ENCODE measurements at places on chromosomes 6 and 20. TPM values are rescaled to one million over a fixed set of nuclear protein-coding genes. Genes with fewer than 3 reads are reported as not detected.

GRCh38 chr20:61546641-61547040 lies 294.6 kb downstream of the CDH4 start:
- no peak for DNase-seq

DNA sequence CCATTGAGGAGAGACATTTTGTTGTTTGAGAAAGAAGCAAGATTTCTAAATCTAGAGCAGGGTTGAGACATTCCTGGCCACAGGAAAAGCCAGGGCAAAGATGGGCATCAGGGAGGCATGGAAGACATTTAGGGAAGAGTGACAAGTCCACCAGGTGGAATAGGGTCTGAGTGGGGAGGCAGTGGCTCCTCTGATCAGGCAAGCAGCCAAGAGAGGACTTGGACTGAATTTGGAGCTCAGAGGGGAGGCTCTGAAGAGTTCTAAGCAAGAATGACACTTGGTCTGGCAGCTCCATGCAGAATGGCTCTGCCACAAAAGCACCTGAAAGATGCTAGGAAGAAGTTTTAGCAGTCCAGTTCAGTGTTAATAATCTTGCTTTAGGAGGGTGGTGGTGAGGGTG lies 120.8 kb downstream of the FYN start:
- no peak for DNase-seq

DNA sequence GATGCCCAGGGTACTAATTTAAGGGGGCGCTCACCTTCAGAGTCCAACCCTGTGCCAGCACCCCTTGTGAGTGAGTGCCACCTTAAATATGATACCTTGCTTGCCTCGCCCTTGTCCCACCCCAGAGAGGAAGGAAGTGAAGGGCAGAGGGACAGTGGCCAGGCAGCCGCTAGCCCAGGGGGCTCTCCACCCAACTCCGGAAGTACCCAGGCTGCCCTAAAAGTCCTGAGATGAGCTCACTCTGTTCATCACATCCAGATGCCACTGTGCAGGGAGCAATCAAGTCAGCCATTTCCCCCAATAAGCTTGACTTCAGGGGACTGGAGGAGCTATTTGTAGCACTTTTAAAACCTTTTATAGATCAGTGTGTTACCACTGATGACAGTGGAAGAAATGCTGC lies 25.0 kb upstream of the STX16 start:
- DNase-seq, result no peak

Gene ADTRP
- total RNA-seq, result not detected

Gene DUSP15
- 0.51 TPM for total RNA-seq

DNA sequence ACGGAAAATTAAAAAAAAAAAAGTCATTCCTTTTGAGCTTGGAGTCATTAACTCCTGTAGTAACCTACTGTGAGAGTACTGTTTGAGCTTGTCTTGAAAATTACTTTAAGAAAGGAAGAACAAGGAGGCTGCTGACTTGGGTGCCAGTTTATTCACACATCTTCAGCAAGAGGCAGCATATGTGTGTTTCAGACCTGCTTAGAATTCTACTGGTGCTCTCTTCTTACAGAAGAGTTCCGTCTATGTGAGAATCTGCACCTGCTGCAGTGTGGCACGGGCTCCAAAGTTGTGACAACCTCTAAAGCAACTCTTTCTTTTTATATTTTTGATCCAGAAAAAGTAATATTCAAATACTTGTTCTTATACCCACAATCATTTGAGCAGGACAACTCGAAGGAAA lies 117.4 kb upstream of the SOX4 start:
- no peak for DNase-seq

DNA sequence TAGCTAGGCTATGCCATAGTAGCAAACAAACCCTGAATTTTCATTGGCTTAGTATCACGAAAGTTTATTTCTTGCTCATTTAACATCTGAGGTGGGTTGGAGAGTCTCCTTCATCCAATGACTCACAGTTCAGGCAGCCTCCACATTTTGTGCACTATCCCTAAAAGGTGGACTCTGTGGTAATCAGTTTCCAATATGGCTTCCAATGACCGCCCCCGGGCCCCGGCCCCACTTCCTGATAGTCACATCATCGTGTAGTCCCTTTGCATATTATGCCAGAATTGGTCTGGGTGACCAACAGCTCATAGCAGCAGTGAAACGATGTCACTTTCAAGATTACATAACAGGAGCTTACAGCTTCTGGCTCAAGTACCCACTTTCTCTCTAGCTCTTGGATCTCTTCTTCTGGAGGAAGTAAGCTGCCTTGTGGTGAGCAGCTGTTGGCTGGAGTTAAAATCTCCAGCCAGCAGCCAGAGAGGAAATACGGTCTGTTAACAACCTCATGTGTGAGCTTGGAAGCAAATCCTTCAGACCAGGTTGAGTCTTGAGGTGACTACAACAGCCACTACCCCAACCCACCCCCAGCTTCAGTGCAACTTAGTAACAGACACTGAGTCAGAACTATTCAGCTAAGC lies 7.8 kb downstream of the HCRTR2 start:
- no peak for DNase-seq

GRCh38 chr6:168130168-168130696 lies 51.2 kb upstream of the FRMD1 start:
- no peak for DNase-seq

Gene MYLK2
- 144 TPM for total RNA-seq

DNA sequence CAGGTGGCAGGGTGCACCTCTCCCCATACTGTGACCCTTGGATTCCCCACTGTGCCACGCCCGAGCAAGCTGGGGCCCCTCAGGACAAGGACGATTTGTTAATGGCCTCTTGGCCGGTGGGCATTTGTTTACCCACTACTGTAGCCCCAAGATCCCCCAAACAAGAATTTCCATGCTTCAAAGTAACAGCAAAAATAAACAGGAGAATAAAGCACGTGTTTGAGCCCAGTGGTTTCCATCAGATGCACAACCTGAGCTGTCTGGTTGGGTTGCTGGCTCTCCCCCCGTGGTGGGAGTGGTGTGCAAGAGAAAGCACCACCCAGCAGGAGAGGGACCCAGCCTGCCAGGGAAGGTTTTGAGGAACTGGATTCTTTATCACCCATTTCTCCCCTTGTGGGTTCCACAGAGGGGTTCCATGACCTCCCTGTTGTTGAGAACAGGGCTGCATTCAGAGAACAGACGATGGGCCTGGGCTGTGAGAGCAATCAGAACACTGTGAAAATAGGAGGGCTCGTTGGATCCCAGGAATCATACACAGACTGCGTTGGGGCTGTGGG lies 4.8 kb downstream of the CD93 start:
- no peak for DNase-seq

GRCh38 chr6:16305246-16305725 lies 66.9 kb downstream of the GMPR start:
- no peak for DNase-seq

DNA sequence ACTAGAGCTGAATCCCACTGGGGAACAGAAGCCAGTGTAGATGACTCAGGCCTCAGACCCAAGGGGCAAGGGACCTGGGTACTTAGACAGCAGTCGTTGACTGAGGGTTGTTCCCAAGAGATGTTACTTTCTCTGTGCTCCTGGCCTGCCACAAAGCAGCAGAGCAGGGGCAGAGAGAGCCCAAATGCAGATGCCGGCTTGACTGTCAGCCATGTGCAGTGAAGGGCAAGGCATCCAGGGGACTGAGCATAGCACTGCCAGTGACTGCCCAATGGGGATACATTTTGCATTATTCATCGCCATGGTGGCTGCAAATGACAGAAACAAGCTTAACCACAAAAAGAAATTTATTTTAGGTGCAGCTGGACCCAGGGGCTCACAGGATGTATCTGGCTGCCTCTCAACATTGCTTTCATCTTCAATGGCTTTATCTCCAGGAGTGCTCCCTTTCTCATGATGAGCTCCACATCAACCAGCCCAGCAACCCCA lies 7.6 kb upstream of the TP53RK start:
- DNase-seq, result no peak

DNA sequence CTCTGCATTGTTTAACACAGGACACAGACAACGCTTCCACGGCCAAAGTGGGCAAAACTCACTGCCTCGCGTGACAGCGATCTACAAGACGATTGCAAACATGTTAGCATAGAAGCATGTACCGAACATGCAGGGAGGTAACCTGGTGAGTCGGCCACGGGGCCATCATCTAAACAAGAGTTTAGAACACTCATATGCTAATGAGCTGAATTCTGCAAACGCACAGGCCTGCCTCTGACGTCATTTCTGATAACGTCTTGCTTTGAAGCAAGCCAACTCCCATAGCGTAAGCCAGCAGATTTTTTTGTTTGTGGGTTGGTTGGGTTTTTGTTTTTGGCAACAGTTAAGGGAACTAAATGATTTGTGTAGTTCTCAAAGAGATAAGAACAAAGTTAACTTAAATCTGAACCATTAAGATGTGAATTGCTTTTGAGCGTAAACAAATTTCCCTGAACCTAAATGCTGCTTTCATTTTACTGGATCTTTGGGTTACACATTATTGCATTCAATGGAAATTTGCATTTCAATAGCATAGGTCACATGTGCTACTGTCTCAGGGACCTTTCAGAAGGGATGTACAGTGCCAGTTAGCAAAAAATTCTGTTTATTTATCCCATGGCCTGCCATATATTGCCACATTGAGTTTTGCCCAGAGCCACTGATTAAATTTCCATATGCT lies 184.5 kb upstream of the PDE10A start:
- DNase-seq, result no peak

GRCh38 chr6:161921602-161922395 lies 647.9 kb upstream of the AGPAT4 start:
- DNase-seq, result no peak

DNA sequence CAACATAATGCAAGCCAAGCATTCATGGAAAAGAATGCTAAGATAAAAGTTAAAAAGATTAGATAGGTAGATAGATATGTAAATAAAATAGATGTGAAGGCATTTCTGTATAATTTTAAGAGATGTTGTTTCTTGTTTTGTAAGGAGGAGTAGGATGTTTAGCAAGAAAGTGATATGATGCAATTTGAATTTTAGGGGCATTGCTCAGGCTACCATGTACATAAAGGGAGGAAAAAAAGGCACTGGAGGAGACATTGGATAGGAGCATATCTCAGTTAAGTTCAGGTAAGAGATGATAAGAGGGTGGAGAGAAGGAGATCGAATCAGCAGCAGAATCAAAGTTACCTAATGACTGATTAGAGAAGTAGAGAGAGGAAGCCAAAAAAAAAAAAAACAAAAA lies 194.7 kb downstream of the TENT5A start:
- DNase-seq, result no peak

DNA sequence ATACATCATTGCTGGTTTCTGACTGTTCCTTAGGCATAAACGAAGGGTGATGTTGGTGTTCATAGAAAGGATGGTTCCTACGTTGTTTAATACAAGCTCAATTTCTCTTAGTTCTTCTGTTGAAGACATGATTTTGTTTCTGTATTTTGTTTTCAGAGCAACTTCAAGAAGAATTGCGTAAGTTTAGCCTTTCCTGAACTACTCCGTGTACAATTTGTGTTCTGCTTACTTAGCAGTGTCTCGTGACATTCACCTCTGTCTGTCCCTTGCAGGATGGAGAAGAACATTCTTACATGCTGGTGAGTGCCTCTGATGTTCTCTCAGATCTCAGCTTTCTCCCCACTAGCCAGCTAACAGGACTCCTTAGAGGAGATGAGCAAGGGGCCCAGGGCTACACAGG lies 7.6 kb downstream of the BTN2A2 start:
- no peak for DNase-seq

DNA sequence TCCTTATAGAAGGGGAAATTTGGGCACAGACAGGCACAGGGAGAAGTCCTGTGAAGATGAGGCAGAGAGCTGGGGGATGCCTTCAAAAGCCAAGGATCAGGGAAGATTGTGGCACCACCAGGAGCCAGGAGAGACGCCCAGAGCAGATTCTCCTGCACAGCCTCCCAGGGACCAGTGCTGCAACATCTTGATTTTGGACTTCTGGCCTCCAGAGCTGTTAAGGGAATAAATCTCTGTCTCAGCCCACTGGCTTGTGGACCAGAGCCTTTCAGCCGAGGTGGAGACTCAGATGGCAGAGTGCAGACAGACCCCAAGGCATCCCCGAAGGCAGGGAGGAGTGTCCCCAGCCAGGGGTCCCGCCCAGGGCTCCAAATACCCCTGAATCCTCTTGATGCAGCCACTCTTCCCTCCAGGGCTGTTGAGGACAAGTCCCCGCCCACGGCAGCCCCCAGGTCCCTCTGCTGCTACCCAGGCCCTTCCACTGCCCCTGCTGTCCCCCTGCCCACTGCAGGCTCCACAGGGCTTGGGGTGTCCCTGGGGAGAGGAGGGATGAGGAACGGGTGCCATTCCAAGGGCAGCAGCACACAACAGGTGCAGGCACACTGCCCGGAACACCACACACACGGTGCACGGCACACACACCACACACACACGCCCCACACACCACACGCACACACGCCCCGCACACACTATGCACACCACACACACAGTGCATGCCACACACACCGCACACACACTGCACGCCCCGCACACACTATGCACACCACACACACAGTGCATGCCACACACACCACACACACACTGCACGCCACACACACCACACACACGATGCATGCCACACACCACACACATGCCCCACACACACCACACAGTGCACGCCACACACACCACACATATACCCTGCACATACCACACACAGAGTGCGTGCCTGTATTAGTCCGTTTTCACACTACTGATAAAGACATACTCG lies 311.4 kb downstream of the TAF4 start:
- DNase-seq, result peak; percentile 18

GRCh38 chr20:44754554-44754953 lies 8.9 kb downstream of the KCNK15 start:
- DNase-seq, result no peak

Gene FLRT3
- 3.1 TPM for total RNA-seq

DNA sequence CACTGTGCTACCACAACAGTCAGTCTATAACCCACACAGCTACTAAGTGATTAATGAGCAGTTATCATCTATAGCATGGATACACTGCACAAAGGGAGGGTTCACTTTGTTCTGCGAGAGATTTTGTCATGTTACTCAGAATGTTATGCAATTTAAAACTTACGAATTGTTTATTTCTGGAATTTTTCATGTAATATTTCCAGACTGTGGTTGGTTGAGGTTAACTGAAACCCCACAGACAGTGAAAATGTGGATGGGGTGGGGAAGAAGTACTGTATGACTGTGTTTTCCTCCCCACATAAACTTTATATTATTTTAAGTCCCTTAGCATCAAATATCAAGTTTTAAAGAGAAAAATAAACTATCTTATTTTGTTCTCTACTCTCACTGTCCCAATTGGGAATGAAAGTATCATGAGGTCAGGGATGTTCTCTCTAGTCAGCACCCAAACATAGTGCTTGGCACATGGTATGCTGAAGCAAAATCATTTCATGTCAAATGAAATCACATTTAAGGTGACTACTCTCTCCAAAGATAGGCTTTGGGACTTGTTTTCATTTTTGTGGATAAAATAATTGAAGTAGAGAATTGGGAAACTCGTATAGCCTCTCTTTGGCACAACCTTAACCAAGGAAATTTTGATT lies 25.4 kb downstream of the DOP1A start:
- DNase-seq, result no peak

DNA sequence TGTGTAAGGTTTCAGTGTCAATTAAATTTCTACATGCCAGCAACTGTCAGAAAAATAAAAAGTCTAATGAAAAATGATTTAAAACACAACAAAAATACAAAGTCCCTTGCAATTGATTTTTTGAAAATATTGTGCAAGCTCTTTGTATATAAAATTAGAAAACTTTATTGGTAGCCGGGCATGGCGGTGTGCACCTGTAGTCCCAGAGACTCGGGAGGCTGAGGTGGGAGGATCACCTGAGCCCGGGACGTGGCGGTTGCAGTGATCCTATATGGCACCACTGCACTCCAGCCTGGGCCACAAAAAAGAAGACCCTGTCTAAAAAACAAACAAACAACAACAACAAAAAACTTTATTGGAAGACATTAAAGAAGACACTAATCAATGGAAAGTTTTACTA lies 6.0 kb upstream of the OVOL2 start:
- DNase-seq, result no peak

- DNase-seq, result no peak
Measured at GRCh38 chr20:48294942-48295341, 509.7 kb upstream of the SULF2 start.

Gene MMP24
- total RNA-seq, result 0.27 TPM

Data from psoas muscle (tissue), 8 donors.